CD4-positive, alpha-beta memory T cell (primary cell): ENCODE measurements at places on chromosomes 5 and 9.

DNA sequence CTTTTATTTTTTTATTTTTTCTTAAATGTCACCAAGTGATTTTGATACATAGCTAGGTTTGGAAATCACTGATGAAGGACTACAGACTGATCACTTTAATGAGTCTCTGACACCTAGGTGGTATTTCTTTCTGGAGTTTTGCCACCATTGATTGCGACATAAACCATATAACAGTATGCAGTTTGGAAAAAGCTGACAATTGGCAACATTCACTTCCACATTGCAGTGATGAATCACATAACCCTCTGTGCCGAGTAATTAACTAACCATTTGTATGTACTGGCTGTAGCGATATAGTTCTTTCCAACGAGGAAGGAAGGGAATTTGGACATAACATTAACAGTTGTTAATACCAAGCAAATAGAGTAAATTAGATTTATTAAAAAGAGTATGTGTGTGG is 222.9 kb upstream of the EFNA5 start:
- DNase-seq = no peak

DNA sequence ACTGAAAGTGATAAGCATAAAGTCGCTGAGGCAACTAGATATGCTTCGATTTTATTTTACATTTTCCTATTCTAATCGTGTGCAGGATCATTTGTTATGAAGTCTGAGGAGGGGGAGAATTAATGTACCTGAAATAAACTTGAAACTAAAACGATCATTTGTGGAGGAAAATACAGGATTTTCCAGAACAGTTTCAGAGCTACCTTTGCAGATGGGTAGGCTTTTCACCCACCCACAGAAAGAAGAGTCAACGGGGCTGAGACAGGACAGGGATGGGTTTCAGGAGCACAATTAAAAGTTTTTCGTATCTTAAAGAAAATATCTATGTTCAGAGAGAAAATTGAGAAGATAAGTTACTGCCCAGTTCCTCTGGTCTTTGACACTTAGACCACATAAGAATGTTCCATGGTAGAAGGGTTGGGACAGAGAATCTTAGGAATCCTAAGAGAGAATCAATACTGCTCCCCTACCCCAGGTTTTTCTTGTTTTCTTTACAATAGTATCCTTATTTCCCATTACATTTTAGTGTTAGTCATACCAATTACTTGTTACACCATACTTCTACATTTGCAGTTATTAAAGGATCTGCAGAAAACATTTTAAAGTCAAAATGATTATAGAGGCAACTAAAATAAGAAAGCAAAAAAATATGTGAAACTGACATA is 211.4 kb downstream of the DEPDC1B start:
- no peak for DNase-seq

- no peak for DNase-seq
Measured at GRCh38 chr5:155631116-155631515, 617.6 kb downstream of the KIF4B start.

DNA sequence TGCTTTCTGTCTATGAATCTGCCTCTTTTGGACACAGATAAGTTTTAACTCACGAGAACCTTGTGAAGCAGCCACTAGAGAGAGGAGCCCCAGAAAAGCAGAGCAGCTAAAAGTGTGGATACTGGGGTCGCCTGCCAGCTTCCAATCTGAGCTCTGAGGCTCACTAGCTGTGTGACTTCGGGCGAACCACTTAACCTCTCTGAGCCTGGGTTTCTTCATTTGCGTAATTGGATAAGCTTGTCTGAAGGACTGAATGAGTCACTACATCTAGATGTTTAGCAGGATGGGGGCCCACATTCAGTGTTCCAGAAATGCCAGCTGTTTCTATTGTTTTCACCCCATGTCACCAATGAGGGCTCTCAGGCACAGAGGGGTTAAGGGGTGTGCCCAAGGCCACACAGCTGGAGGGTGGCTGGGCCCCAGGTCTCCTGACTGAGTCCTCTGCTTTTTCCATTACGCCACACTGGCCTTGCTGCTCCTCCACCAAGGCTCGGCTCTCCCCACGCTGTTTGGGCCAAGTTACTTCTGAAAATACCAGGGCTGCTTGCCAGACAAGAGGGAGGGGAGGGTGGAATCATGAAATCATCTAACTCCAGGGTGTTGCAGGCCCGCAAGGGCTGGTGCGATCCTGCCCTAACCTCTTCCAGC is 36.2 kb downstream of the SH3PXD2B start:
- DNase-seq = no peak

DNA sequence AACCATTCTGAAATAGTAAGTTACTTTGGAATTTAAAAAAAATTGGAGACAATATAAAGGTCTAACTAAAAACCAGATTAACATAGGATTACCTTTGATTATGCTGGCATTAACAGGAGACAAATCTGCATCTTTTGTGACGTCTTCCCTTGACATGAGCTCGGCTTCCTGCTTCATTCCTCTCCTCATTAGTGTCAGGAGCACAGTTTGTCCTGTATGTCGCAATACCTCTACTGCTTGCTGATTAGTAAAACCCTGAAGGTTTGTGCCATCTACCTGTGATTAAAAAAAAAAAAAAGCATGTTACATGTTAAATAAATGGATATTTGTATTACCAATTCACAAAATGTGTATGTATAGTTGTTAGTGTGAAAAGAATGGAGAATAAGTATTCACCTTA is 73.7 kb downstream of the MPDZ start:
- no peak for DNase-seq

DNA sequence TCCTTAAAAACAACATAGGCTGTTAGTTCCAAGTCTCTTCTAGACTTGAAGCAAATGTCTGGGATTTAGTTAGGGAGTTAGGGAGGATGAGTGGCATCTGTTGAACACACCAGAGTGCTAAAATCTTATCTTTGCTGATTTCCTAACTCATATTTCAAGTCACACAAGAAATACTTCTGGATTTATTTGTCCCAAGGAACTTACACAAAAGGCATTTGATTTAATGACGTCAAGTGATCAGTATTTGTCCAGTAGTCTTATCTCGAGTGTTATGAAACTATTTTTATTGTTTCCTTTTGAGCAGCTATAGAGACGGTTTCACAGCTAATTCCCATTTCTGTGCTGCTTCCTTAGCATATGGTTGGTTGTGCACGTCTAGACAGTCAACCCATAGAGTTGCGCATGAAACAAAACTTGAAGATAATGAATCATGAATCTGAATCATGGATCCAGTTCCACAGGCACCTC is 140.5 kb upstream of the TUT7 start:
- DNase-seq = no peak

DNA sequence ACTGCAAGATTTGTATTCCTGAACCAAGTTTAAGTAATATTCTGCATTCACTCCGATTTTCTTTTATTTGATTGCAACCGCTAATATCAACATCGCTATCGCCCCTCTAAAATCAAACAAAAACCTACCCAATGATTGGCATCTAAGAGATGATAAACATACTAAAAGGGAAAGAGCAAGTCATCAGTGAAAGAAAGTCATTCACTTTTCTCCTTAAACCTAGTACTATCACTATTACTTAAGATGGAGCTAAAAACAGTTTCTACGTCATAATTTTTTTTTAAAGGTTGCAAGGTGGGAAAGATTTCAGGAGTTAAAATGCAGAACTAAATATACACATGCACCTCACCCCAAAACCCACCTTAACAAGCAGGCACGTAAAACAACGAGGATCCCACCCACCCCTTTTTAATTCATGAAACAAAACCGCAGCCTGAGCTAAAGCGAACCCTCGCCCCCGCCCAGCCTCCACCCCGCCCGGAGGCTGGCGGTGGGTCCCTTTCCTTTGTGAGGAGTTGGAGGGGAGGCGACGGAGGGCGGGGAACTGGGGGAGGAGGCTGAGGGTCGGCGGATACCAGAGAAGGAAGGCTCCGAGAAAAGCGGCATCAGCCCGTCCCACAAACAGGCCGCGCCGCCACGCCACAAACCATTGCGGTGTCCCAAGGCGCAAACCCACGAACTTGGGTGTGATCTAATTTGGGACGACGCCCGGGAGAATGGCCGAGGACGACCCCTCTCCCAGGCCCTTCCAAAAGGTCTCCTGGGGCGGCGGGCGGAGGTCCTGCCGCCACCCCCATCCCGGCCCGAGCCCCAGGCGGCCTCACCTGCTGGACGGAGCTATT is 861 bp downstream of the UBQLN1 start:
- DNase-seq = peak; percentile 57

- no peak for DNase-seq
Measured at GRCh38 chr5:32712481-32713360, 1.6 kb downstream of the NPR3 start.

- DNase-seq = no peak
Measured at GRCh38 chr5:17269201-17269600, 51.8 kb downstream of the BASP1 start.

DNA sequence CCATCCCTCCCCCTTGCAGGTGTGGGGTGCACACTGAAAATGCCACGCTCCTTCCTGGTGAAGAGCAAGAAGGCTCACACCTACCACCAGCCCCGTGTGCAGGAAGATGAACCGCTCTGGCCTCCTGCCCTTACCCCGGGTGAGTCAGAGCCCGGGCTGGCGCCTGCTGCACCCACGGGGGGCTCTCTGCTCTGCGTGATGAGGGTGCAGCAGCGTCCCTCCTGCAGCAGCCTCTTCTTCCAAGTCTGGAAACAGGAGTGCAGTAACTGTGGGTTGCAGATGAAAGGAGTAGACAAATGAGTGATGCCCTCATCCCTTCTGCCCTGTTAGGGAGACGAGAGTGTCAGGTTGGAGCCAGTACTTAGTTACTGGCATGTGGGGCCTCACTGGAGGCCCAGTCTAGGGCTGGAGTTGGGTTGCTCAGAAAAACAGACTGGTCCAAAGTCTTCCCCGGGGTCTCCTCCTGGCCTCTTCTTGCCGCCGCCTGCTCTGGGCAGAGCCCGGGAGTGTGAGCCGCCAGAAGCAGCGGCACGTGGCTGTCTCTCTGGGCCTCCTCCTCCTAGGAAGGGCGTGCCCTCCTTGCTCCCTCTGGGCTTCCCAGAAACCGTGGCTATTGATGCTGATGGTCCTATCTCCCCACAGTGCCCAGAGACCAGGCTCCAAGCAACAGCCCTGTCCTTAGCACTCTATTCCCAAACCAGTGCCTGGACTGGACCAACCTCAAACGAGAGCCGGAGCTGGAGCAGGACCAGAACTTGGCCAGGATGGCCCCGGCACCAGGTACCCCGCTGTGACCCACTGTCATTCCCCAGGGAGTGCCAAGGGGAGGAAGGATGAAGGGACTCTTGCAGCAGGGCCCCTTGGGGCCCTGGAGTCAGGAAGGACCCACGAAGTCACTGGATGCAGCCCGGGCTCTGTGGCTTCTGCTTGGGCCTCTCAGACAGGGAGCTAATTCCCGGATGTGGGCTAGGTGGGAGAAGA is 8.4 kb downstream of the GFI1B start:
- DNase-seq = no peak

- DNase-seq = no peak
Measured at GRCh38 chr5:10036136-10036815, 213.4 kb downstream of the ATPSCKMT start.

GRCh38 chr5:67305913-67306710 is 109.5 kb upstream of the CD180 start:
- DNase-seq = no peak

- DNase-seq = no peak
Measured at GRCh38 chr9:100306283-100306682, 46.5 kb downstream of the TEX10 start.

GRCh38 chr5:126937771-126938170 is 92.6 kb downstream of the MARCHF3 start:
- no peak for DNase-seq

GRCh38 chr5:43802119-43802518 is 199.1 kb downstream of the NNT start:
- no peak for DNase-seq

DNA sequence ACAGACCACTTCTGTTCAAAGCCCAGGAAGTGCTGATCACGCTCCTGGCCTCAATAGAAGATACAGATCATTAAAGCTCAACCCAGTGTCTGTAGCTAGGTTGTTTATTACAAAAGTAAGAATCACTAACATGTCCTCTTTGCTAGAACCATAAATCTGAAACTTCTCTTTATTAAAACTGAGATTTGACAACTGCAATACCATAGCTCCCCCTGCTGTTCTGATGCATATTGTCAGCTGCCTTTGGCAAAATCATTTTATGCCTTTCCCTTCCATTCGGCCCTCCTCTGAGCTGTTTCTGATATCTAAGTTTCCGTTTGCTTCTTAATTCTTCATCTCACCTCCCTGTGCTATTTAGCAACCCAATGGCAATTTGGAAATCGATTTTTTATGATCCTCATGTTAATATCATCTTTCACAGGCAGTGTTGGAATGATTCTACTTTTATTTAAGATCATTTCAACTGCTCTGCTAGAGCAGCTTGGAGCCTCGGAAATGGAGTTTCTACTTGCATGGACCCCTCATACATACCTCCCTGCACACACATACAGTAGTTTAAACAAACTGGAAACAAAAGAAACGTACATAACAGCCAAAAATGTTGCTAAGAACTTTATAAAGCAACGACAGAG is 998.8 kb downstream of the MAT2B start:
- no peak for DNase-seq

DNA sequence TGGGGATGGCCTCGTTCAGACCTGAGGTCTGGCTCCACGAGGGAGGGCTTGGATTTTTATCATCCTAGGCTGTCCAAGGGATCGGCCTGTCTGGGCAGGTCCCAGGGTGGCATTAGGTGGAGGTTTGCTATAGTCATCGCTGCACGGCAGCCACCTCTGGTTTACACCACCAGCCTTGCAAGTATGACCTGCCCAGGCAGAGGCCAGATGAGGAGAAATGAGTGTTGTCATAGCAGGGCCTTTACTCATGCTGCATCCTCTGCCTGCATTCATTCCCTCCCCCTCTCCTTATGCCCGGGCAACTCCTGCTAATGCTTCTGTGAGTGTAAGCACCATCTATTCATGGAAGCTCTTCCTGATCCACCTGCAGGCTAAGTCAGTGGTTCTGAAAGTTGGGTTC is 15.3 kb upstream of the NDST1 start:
- DNase-seq = no peak

DNA sequence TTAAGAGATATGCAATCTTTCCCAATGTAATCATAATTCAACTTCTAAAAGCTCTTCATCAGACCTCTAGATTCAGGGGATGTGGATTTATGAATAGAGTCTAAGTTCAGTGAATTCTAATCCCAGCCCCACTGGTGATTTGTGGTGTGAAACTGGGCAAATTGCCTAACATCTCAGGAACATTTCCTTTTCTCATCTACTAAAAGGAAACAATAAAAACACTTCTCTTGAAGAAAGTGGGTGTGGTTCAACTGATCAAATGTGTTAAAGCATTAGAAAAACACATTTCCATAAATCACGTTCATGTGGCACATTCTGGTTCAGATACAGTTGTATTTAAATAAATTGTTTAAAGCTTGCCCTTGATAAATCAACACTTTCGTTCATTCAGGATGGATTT is 631.7 kb upstream of the CDH6 start:
- DNase-seq = no peak

DNA sequence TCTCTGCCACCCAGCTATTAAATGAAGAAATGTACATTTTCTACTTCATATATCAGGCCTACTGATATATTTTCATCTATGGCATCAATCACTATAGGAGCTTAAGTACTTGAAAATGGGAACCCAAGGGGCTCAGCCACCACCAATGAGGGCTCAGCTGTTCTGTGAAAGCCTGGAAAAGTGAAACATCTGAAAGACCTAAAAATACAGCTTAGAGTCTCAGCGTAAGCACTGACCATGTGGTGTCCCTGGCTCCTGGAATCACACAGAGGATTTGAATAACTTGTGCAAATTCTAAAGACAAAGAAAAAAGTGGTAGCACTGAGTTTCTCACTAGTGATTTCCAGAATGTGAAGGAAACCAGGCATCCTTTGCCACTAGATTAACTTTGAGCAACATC is 64.5 kb downstream of the PTPRD start:
- DNase-seq = no peak

GRCh38 chr5:173689737-173690360 is 73.4 kb upstream of the BOD1 start:
- DNase-seq = no peak
